Inflammatory macrophage treated with lipopolysaccharide for 4 hours (primary cell): ENCODE measurements at places on chromosomes 3 and 15.

DNA sequence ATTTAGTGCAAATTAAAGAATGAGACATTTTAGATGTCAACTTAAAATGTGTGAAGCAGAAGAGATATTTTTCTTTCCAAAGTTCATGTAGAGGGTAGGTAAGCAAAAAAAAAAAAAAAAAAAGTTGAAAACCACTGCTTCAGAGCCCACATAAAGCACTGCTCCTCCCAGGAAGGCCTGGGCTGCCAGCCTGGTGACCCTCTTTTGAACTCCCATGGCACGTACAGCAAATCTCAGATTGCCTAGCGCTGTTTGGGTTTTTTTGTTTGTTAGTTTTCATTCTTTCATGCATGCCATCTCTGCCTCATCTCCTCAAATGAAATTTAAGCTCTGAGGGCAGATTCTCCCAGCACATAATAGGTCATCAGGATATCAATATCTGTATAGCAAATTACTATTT is 120.1 kb downstream of the SRGAP3 start:
- no peak for DNase-seq

DNA sequence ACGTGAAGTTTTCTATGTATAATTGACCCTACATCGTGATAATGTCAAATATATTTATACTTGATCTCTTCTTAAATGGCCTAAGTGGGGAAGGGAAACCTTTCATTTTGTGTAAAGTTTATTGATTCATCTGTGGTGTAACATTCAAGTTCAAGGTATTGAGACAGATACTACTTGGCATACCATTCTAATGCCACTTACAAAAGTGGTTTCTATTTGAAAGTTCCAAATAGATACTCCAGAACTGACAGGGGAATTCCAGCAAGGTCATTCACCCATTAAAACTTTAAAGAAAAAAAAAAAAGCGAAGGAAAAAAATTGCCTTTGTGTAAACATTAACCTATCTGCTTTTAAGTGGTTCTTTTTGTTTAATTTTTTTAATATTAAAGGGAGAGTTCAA is 45.3 kb upstream of the MAP3K13 start:
- peak; percentile 81 for DNase-seq

DNA sequence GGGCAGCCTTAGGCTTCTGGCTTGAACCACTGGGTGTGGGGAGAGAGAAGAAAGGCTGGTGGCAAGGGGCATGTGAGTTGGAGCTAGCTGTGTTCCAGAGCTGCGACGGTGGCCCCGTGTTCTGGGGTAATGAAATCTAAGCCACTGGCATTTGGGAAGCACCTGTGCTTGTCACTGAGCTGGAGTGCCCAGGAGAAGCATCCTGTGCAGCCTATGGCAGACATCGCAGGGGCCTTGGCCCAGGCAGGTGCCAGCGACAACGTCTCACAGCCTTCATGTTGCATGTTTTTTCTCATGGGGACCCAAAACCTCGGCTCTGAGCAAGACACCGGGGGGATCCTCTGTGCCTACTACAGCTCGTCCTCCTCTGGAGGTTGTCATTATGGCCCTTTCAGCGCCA is 91.1 kb upstream of the PLXNA1 start:
- DNase-seq = no peak

- DNase-seq = no peak
Measured at GRCh38 chr3:87069971-87070370, 79.0 kb upstream of the VGLL3 start.

DNA sequence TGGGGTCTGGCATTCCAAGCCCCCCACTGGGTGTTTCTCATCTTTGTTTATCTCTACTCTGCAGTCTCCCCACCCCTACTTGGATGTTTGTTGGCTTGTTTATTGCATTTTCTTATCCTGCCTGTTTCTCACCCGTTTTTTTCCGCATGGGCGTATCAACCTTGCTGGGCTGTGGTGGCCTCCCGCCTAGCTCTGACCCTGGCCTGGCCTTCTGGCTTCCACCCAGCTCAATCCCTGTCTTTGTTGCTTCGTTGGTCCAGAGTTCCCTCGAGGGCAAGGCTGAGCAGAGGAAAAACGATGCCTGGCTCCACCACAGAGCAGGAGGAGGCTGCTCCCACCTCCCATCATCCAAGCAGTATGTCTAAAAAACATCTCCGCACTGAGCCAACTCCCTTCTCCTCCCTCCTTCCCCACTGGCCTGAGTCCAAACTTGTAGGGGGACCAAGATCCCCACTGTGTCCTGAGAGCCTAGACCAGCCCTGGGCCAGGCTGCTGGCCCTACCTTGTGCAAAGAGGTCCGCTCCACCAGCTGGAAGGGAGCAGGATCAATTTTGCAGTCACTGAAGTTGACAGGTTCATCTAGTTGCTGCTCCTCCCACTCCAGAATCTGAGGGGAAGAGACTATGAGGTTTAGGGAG is 9.8 kb downstream of the CLCN2 start:
- no peak for DNase-seq

- no peak for DNase-seq
Measured at GRCh38 chr3:120749843-120750242, 7.3 kb downstream of the GTF2E1 start.

DNA sequence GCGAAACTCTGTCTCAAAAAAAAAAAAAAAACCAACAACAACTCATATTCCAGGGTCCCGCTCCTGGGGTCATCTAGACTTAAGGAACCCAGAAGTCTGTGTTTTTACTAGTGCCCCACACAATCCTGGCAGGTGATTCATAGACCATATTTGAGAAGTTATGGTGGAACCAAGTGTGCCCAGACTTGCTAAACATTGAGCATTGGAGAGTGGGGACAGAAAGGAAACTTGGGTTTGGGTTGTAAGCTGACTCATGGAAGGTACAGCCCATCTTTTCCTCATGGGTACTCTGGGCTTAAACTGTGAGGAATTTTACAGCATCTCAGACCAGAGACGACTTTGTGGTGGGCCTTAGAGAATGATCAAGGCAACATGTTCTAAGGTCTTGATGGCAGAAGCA is 18.3 kb upstream of the IGF2BP2 start:
- DNase-seq = no peak

GRCh38 chr3:159237226-159237625 is 435.4 kb downstream of the MFSD1 start:
- no peak for DNase-seq

GRCh38 chr15:64071931-64072765 is 21.5 kb downstream of the CIAO2A start:
- peak; percentile 30 for DNase-seq

DNA sequence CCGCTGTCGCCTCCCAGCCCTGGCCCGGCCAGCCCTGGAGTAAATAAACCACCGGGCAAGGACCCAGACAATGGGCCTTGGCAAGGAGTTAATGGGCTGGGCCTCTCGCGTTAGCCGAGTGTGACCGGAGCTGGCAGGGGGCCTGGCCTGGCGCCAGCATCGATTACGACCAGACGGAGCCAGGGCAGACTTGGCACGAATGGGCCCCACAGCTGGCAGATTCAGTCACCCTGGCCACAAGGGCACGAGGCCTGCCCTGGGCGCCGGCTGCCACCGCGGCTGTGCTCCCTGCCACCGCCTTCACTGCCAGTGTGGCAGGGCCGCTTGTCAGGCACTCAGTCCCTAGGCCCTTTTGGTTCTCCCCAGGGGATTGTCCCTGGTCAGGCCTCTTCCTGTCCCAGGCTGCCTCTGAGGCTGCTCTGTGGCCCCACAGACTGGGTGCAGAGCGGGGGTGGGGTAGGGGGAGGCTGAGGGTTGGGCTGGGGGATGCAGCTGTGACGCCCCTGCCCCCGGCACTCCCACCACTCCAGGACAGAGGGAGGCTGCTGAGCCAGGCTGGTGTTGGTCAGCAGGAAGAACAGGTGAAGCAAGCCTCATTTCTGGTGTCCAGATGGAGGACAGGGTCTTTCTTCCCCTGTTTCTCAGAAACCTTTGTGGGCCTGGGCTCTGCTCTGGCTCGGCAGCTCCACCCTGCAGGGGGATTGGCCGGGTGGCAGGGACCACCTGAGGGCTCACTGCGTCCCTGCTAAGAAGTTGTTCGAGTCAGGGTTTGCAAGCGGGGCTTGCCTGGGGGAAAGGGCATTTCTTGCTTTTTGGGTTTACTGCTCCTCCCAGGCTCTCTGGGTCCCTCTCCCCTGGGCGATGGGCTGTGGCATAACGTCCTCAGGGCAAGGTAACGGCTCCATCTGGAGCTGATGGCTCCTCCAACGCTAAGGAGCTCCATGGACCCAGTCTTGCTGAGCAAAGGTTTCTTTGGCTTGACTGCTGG is 30.5 kb upstream of the SRP14 start:
- no peak for DNase-seq

DNA sequence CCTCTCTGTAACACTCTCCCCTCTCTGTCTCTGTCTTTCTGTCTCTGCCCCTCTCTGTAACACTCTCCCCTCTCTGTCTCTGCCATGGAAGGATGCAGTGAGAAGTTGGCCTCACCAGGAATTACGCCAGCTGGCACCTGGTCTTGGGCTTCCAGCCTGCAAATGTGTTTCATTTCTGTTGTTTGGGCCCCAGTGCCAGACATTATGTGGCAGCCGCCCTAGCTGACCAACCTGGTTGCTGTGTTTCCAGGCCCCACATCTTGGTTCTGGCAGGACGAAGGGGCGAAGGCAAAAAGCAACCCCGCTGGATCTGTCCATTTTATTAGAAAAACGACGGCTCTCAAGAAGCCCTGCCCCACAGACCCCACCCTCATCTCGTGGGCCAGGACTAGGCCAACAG is 5.2 kb upstream of the ZXDC start:
- DNase-seq = no peak

GRCh38 chr3:190716961-190717360 is 145.5 kb downstream of the GMNC start:
- DNase-seq = no peak

- DNase-seq = no peak
Measured at GRCh38 chr3:122186372-122186771, 2.9 kb downstream of the CASR start.

DNA sequence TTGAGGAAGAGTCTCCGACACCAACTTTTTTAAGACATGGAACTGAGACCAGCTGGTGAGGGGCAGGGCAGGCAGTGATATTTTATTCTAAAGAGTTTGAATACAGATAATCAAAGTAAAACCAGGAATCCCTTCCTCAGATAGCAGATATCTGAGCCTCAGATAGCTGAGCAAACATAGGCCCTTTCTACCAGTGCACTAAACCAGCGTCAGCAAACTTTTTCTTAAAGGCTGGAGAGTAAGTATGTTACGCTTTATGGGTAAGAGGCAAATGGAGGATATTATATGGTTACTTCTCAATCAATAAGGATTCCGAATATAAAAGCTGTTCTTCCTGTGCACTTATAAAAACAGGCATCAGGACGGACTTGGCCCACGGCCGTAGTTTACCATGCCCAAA is 73.9 kb downstream of the WNT5A start:
- DNase-seq = no peak

DNA sequence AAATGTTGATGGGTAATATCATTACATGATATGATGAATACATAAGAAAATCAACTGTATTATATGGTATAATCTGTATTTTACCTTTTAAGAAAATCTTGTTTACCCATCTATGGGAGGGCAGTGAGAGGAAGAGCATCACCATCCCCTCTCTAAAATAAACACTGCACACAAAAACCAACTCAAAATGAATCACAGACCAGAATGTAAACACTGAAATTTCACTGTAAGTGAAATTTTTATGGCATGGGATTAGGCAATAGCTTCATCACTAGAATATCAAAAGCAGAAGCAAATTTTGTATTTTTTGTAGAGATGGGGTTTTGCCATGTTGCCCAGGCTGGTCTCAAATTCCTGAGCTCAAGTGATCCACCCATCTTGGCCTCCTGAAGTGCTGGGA is 26.2 kb downstream of the IFT80 start:
- no peak for DNase-seq

- peak; percentile 66 for DNase-seq
Measured at GRCh38 chr3:169771497-169772304, 1.5 kb upstream of the MYNN start.

DNA sequence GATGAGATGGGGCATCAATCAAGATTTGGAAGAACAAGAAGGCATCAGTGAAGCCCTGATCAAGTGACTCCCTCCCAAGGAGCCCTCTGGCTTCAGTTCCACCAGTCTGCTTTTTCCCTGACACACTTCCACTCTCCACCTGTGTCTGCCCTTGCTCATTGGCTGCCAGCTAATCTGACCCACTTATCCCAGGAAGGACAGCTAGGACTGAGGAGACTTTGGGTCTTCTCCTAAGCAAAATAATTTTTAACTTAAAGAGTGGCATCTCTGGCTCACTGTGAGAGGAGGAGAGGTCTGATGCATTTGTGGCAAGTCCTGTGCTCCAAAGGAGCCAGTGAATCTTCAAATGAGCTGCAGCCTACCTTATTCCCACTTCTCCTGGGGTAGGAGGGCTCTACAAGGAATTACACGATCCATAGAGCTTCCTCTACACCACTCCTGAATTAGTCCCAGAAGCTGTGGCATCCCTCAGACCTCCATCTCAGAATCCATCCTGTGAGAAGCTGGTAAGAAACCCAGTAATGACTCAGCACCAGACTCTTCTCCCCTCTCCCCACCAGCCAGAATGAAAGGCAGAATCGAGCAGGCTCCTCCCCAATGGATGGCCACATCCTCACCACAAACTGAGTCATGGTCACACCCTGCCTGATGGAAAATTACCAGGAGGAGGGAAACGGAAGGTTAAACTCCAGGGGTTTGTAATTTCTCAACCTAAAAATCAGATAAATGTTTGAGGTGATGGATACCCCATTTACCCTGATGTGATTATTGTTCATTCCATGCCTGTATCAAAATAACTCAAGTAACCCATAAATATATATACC is 6.3 kb upstream of the PKM start:
- DNase-seq = peak; percentile 96

DNA sequence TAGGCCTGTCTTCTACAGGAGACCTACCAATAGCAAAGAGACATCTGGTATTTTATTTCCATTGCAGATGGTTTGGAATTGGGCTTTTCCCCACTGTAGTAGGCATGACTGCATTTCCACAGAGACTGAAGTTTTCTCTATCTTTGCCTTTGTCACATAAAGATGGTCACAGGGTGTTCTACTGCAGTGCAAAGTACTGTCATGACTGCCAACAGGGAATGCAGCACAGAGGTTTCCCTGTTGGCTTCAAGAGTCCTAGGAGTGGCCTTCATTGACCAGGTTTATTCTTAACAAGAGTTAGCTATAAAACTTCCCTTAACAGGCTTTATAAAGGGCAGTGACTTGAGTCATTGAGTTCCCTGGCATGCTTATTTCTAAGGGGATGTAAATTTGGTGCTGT is 36.8 kb upstream of the TM4SF4 start:
- no peak for DNase-seq

DNA sequence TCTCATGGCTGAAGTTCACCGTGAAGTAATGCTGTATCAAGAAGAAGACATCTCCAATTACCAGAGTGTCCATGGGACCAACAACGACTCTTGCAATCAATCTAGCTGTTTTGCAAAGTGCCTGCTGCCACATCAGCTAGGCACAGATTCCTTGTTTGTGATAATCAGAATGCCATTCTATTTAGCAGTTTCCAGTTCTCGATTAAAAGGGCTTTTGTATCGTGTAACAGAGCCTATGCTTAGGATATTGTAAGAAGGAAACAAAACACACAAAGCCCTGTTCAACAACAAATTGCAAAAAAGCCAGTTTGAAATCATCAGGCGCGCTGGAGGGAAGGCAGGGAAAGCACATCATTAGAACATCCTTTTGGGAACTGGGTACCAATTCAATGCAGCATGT is 26.1 kb downstream of the RASGRF1 start:
- DNase-seq = no peak
